ENCODE measurements at places on chromosomes 7 and 10.

DNA sequence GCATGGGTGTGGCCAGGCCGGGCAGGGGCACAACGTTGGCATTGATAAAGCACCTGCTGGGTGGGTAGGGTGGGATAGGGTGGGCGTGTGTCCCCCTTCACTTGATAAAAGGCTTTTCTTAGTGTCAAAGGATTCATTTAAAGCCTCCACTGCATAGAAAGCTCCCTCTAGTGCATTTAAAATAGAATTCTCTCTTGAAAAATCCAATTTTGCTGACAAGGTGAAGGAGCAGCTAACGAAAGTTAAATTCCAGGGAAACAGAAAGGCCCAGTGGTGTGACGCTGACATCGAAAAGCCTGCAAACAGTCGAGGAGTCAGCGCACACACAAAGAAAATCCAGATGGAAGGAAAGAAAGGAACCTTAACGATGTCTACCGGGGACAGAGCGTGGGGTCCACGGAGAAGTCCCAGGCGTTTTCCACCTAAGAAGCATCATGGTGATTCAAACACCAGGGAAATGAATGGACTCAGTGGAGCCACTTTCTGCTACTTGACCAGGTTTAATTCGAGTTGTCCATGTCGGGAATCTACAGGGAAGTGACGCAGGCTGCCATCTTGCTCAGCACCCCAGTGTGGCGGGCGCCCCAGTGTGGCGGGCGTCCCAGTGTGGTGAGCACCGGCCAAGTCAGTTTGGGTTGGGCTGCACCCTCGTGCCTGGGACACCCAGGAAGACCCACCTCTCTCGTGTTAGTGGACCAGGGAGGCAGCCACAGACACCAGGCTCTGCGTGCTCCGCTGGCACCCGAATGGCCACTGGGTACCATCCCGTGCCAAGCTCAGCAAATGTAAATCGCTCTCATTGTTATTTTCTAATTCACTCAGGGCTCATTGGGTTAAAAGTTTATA is 217.8 kb downstream of the DNAJB6 start:
- no peak for DNase-seq

DNA sequence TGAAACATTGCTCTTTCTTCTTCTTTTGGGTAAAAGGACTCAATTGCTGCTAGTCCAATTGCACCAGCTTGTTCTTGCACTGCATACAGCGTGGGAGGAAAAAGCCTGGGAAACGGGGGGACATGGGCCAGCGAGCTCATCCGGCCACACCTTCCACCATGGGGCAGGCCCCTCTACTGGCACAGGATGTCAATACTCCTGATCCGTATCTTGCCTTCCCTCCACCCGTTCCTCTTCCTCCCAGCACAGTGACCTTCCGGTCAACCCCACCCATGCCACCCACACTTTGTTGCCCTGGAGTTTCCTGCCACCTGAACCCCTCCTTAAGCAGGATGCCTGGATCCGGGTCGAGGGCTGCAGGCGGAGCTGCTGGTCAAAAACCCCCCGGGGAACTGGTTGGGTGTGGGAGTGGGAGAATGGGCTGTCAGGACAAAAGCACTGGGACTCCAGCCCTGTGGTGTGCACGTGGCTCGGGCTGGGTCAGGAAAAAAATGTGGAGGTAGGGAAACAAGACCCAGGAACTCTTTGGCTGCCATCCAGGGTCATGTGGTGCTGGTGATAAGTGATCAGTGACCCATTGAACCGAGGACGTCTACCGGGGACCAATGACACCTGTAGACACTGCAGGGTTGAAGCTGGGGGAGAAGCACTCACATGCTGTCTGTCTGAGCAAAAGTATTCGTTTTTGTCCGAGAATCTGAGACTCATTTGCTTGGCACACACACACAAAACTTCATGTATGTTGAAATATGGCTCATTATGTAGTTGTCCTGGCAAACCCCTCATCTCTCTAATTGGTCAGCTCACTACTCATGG is 8.1 kb downstream of the IL2RA start:
- DNase-seq = no peak

GRCh38 chr10:21398563-21399231 is 126.8 kb downstream of the SKIDA1 start:
- DNase-seq = no peak

GRCh38 chr10:85067955-85068354 is 739.6 kb downstream of the CCSER2 start:
- no peak for DNase-seq

DNA sequence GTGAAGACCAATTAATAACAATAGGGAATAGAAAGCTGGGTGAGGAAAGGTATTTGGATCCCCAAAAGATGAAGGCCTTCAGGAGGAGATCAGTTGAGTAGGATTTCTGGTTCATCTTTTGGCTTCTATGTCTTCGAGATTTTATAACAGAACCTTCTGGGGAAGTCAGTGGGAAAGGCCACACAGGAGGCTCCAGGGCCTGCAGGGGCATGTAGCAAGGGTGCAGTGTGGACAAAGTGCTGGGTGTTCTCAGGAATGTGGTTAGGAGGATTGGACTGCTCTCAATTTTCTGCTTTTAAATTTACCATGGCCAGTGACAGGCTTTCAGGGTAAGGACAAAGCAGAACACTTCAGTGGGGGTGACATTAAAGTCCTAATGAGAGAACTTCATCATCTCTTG is 378.0 kb downstream of the CCSER2 start:
- no peak for DNase-seq

DNA sequence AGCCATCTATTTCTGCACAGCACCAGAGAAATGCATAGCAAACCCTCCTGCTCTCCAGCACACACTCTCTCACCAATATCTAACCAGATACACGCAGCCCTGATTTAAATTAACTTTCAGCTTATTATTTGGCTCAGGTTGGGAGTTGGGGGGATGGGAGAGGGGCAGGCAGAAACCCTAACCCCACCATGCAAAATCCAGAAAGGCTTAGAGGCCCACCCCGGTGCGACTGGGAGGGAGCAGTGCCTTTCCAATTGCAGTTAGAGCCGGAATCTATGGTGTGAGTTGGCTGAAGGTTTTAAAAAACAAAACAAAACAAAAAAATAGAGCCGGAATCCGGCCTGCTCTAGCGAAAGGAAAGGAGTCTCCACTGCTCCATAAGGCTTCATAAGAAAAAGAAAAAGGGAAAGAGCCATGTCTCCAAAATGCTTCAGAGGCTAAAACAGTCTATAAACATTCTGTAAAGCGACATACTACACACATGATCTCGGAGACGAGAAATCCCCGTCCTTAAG is 2.9 kb downstream of the IGF2BP3 start:
- DNase-seq = no peak

DNA sequence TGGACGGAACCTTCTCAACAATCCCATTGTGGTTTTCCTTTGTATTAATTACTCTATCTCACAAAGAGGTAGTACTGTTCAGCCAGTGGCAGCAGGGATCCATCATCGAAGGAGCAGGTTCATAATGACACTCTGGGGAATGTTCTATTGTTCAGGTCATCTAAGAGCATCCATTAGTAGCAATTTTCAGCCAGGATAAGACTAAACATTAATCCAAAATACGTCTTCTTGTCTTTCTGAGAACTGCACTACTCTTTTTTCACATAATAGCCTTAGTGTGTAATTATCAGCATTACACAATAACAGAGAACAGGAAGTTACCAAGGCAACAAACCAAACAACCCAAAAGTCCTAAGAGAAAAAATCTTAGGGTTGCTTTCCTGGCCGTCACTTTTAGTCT is 259.5 kb upstream of the VWC2 start:
- no peak for DNase-seq

GRCh38 chr10:22593636-22594198 is 120.7 kb downstream of the PIP4K2A start:
- DNase-seq = no peak

- DNase-seq = no peak
These were observed 215.7 kb downstream of the RELN start for GRCh38 chr7:103773726-103774125.

- DNase-seq = no peak
These were observed 178.4 kb downstream of the ARHGAP12 start for GRCh38 chr10:31749981-31750840.

- DNase-seq = no peak
These were observed 251.2 kb upstream of the HGF start for GRCh38 chr7:82021036-82021435.

DNA sequence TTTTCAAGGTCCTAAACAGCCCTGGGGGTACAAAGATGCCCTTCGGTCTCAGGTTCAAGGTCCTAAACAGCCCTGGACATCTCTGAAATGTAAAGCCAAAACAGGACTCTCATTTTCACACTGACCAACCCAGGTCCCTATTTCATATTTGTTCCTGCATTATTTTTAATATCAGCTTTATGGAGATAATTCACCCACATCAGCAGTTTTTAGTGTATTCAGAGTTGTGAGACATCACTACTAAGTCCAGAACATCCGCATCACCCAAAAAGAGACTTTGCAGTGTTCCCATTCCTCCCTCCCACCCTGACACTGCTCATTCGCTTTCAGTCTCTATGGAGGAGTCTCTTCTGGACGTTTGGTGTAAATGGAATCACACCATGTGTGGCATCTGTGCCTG is 420.2 kb downstream of the PTPRN2 start:
- no peak for DNase-seq

GRCh38 chr10:22753786-22754185 is 39.4 kb upstream of the PIP4K2A start:
- DNase-seq = no peak

DNA sequence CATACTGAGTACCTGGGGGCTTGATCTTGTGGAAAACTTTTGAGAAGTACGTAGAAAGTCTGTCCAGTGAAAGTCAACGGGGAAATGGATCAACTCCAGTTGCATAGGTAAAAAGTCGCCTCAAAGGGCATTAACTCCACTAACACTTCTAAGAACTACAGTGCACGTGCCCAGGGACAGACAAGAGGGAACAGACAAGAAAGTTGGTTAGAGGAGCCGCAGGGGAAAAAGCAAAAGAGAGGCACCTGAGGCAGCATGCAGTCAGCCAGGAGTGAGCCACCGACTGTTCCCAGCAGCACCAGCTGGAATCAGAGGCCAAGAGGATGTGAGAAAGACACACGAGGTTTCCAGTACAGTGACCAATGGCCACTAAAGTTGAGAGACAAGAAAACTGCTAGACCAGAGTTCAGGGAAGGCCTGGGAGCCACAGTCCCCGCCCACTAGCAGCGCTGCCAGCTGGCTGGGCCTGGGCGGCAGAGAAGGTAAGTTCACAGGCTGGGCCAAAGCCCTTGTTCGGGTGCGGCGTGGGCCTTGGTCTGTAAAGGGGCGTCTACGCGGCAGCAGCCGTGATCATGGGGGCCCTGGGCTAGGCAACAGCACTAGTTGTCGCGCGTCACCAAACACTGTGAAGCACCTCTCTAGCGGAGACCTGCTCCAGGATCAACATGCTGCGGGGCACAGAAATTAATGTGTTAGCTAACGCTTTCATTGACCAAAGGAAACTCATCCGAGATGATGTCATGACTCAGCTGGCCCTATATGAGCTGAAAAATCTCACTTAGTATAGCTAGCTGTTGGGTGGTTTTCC is 14.0 kb downstream of the ITGB1 start:
- no peak for DNase-seq

DNA sequence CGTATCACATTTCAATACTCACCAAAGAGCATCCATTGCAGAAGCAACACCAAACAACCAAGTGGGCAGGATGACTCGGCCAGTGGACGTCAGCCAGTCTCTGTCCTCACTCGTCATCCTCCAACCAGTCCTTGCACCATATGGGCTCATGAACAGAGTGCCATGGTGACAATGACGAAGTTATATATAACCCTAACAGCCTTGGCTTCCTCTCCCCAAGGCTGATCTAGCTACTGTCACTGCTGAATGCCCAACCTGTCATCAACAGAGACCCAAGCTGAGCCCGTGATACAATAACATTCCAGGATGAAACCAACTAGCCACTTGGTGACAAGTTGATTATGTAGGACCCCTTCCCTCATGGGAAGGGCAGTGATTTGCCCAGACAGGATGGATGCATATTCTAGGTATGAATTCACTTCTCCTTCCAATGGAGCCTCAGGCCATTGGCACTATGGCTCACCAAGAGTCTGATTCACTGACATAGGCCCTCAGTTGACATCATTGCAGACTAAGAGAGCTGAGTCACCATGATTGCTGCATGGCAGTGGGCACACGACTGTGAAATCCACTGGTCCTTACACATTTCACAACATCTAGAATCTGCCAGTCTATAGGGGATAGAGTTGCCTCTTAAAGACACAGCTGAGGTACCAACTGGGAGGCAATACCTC is 26.3 kb upstream of the PPIF start:
- no peak for DNase-seq

DNA sequence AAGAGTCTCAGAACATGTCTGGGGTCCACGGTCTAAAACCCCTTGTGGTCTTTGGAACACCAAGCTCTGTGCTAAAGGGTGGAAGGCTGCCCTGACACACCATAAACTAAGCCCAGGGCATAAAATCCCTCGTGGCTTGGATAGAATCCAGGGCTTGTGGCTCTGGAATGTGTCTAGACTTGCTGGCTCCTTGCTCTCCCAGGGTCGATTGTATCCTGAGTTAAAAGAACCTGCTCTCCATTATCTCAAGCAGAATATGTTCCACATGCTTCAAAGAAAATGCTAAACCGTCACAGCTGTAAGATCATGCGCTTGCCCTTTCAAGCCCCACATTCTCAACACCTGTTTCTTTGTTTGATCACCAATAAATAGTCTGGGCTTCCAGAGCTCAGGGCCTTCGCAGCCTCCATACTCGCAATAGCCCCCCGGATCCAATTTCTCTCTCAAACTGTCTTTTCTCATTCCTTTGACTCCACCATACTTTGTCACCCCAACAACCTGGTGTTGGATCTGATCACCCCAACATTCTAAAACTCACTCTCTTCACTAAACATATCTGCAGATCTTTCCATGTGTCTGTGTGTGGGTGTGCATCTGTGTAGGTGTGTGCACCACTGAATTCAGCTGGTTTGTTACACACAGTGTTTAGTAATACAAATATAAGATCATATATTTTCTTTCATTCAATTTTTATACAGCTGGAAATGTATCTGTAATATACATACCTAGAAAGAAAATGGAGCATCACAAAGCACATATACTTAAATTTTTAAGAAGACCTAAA is 238.5 kb downstream of the ZMYND11 start:
- no peak for DNase-seq

- DNase-seq = no peak
These were observed 156.6 kb downstream of the CCDC3 start for GRCh38 chr10:12844811-12845483.

DNA sequence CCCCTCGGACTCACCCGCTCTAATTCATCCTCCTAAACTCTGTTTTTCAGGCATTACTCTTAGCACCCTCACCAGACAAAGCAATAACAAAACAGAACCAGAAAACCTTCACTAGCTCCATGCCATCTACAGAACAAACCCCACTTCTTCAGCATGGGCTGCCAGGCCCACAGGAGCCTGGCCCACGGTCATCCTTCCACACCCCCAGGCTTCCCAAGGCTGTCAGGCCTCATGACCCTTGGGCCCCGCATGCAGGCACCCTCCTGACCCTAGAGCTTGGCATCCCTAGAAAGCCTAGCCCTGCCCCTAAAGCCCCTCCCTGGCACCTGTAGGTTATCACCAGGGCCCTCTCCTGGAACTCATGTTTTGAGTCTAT is 59.6 kb downstream of the PRKAG2 start:
- DNase-seq = no peak

GRCh38 chr10:66747451-66747850 is 178.4 kb upstream of the LRRTM3 start:
- DNase-seq = no peak

Measured in cortex of kidney (tissue), 1 donor.